ENCODE measurements at places on chromosomes 12 and 14.

DNA sequence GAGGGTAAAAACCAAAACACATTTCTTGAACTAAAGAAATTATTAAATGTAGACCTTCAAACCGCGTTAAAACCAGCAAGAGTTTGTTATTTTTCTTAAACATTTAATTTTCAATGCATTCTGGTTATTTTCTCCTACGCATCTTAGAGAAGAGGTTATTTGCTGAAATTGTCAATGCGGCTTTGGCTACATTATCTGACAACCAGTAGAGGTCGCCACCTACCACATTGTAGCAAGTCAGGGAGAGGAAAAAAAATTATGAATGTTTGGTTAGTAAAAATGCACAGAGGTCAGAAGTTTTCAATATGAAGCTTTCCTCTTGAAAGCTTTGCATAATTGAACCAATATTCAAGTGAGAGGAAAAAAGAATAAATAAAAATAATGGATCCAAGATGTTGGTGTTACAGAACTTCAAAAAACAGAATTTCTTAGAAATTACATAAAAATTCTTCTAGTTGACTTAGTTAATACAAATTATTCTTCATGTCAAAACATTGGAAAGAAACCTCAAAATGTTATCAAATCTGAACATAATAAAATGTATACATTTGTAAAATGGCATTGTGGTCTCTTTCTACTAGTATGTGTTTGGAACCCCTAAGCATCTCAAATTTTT is 159.4 kb upstream of the TMTC2 start:
- no peak for DNase-seq

DNA sequence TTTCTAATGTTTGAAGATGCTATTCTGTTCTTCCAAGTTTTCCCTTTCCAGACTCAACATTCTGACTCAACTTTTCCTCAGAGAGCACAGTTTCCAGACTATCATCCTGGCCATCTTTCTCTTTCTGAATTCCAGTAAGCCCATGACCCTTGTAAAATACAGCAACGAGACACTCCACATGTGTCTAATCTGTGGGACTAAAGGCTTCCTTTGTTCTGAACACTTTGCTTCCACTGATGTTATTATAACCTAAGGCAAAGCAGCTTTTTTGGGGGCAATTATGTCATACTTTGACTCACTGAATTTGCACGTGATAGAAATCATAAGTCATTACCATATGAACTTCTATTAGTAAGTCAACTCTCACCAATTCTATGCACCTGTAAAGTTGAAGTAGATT is 6.3 kb upstream of the ART4 start:
- no peak for DNase-seq

DNA sequence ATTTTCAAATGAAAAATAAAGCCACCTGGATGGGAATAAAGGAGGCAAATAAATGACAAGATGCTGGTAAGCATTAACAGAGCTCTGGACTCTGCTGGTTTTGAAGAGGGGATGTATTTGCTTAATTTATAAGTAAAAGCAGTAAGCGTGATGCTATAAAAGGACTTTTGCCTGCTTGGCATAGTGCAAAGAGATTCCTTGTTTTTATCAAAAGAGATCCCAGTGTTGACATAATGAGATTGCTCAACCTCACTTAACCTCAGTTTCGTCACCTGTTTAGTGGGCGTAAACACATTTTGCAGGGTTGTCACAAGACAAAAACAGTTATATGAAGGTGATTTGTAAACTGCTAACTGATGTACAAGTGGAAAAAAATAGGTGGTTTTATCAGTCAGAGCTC is 13.8 kb downstream of the ASCL1 start:
- DNase-seq = no peak

DNA sequence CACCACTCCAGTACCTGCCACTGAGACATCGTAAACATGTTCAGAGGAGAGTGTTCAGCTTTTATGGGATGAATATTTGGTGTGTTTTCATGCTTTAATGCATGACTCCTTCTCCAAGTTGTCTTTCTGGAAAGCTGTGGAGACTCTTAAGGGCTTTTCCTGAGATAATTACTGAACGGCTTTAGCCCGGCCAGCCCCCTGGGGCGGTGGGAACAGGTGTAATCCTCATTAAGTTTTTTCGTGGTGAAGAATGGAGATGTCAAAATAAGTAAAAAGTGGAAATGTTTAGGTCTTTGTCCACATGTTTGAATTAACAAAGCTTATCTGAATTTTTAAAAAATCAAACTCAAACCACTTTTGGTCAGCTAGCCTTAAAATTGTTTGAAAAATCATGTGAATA is 1.5 kb downstream of the SYNE2 start:
- DNase-seq = no peak

GRCh38 chr12:49015196-49015595 is 3.4 kb downstream of the PRKAG1 start:
- DNase-seq = no peak

DNA sequence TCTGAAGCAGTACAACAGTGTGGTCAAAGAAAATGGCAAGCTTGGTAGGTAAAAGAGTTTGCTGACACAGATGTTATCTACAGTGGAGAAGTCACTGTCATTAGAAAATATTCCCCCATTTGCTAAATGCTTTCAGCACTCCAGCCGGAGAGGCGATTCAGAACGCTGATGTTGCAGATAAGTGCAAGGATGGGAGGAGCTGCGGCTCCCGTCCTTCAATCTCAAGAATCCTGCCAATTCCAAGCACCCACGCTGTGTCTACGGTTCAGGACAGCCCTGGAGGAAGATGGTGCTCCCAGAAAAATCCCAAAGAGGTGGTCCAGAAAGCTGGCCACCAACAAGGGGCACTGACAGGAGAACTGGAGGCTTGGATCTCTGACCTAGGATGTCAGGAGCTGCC is 79.1 kb downstream of the ZFP36L1 start:
- no peak for DNase-seq

GRCh38 chr12:29427964-29428363 is 47.0 kb upstream of the ERGIC2 start:
- no peak for DNase-seq

DNA sequence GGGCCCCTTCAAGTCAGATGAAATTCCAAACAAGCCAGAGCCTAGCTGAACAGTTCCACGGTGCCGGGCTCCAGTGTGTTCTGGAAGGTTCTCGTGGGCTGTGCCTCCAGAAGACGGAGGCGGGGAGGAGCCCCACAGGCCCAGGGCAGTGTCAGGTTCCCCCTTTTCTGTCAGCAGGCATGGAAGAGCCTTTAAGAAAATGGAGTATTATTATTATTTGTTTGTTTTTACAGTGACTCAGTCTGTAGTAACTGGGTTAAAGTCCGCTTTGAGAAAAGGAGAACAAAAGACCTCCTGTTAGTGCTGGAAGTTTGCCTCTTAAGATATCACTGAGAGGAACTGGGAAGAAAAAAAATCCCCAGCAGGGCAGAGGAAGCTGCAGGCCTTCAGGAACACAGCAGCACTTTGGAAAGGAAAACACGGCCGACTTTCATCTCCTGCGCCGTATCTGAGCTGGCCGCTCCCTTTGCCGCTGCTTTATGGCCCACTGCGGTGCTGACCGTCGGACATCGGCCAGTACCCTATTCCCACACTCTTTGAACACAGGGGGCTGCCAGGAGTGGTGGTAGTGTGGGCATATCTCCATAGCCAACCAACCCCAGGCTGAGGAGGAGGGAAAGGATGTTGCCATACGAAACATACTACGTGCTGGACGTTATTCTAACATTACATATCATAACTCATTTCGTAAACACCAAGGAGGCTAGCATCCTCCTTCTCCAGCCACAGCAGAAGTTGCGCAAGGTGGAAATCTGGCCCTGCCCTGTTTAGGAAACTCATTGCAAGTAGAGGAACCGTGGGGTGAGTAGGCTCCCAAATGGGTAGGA is 194.0 kb downstream of the ZFP36L1 start:
- peak; percentile 21 for DNase-seq

- DNase-seq = no peak
These were observed 33.2 kb downstream of the EGLN3 start for GRCh38 chr14:33917661-33918060.

DNA sequence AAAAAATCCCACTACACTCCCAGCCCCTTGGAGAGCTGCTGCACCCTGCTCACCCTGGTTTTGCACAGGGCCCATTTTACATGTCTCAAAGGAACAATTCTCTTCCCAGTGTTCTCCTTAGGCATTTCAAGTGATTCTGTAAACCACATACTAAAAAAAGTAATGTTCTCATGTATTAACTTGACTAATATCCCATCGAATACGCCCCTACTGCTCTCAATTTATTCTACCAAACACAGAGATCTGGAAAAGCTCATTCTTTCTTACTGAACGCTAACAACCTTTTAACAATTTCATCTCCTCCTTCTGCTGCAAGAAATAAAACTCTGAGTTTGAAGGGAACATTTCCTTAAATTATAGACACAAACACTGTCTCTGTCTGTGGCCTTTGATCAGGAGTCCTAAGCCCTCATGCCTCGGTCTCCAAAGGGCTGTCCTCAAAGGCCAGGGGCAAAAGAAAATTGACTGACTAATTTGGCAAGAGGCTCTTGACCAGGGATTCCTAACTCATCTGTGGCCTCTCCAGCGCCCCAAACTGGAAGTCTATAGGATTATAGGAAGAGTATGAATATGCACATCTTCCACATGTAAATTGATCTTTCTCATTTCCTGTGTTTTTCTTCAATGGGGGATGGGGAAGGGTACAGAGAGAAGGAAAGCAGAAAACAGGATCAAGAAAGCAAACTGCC is 17.1 kb upstream of the TSPAN11 start:
- DNase-seq = no peak

GRCh38 chr12:23484238-23484637 is 465.2 kb downstream of the SOX5 start:
- DNase-seq = no peak

- no peak for DNase-seq
These were observed 41.0 kb upstream of the PTGR2 start for GRCh38 chr14:73810478-73811163.

DNA sequence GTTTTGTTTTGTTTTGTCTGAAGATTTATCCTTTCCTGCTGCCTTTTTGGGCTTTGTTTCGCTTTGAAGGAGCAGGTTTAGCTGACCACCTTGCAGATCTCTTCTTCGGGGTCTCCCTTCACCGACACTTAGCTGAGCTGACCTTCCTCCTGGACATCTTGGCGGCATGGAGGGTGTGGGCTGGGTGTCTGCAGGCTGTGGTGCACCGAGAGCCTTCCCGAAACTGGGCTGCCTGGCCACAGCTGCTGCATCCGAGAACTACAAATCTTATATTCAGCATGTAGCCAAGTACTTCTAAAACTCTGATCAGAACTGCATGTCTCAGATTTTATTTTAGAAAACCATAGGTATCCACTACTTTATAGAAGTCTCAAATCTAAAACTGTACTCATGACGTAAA is 84.9 kb downstream of the PPFIBP1 start:
- no peak for DNase-seq

GRCh38 chr12:104560881-104561280 is 104.1 kb downstream of the CHST11 start:
- no peak for DNase-seq

DNA sequence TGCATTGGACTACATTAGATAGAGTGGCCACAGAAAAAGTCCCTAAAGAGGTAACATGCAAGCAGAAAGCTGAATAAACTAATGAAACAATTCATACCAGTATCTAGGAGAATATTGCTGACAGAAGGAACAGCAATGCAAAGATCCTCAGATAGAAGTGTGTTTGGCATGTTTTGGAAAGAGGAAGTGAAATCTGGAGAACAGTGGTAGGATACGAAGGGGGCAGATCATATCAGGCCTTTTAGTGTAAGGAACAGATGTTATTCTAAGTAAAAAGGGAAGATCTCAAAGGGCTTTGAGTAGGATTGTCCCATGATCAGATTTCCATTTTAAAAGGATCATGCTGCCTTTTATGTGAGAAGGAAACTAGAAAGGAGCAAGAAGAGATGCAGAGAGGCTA is 342.9 kb downstream of the PAWR start:
- no peak for DNase-seq

- no peak for DNase-seq
These were observed 33.1 kb upstream of the MMP19 start for GRCh38 chr12:55875704-55876467.

GRCh38 chr12:57242691-57243454 is 8.1 kb downstream of the STAC3 start:
- no peak for DNase-seq

- DNase-seq = no peak
These were observed 6.8 kb upstream of the KRT80 start for GRCh38 chr12:52198454-52199215.

DNA sequence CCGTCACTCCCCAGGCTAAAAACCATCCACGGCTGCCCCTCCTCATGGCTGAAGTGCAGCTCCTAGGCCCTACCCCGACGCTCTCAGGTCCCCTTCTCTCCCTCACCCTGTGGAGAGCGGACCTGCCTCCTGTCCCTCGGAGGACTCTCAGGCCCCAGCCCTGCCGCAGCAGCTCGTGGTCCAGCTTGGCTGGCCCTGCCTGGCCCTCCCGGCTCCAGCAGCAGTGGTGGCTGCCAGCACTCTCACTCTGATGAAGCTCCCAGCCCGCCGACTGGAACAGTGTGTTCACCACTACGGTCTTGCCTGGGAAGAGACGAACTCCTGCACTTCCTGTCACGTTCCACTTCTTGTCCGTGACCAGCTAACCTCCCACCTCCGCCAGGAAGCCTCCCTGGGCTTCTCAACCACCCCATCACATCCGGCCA is 11.1 kb downstream of the BAG5 start:
- no peak for DNase-seq

- DNase-seq = no peak
These were observed 48.4 kb downstream of the RPS6KA5 start for GRCh38 chr14:91012045-91012444.

DNA sequence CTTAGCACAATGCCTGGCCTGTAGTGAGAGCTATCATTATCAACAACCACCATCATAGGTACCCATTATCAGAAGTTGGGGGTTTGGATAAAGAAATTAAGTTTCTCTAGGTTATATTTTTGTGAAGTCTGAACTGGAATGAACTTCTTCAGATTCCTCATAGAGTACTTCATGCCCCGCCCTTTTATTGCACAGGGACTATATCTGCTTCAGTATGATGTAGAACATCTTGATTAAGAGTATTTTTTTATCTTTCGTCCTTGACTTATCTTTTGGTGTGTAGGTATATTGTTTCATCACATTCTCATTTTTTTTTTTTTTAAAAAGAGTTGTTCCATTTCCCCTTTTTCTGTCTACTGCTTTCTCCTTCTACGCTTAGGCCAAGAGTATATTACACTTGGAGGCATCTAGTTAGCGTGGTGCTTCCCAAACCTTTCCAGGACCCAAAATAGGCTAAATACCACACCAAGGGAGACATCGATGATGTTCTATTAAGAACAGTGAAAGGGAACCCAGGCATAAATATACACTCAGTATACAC is 467.5 kb downstream of the ZFP36L1 start:
- DNase-seq = no peak

Measured in thoracic aorta (tissue), 2 donors.